ENCODE measurements at places on chromosomes 2 and 18. TPM values are rescaled to one million over a fixed set of nuclear protein-coding genes. Genes with fewer than 3 reads are reported as not detected.

DNA sequence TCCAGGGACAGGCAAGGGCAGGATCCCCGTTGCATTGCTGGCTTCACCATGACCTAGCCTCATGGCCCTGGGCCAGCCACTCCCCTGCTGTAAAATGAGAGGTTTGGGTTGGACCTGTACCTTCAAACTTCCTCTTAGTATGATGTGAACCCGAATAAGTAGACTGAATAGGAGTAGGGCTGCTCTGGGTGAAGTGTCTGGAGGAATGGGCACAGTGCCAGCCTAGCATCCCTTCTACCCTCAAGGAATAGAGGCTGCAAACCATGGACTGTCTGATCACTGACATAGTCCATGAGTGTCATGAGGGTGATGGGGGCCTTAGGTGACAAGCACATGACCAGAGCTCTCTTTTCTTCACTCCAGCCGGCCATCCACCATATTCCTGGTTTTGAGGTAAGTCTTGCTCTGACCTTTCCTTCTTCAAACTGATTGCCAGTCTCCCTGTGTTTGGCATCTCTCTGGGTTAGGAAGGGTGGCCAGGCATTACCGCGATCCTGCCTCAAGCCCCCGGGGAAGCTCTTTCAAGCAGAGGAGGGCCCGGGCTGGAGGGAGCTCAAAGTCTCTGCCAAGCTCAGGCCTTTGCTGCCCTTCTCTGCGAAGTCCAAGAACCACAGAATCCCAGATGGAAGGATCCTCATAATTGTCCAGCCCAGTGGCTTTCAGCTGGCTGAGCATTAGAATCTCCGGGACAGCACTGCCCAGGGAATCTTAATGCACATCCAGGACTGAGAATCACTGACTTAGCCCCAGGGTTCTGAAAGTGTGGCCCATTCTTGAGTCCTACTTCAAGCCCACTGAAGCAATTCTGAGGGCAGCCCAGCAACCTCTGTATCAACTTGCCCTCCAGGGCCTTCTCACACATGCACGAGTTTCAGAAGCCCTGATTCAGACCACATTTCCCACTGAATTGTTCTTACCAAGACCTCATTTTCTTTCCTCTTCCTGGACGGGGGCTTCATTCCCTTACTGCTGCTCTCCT, 148.1 kb downstream of the DYSF start:
- no peak for DNase-seq

- DNase-seq: no peak
Observed at GRCh38 chr2:225637259-225637658, 237.7 kb downstream of the NYAP2 start.

DNA sequence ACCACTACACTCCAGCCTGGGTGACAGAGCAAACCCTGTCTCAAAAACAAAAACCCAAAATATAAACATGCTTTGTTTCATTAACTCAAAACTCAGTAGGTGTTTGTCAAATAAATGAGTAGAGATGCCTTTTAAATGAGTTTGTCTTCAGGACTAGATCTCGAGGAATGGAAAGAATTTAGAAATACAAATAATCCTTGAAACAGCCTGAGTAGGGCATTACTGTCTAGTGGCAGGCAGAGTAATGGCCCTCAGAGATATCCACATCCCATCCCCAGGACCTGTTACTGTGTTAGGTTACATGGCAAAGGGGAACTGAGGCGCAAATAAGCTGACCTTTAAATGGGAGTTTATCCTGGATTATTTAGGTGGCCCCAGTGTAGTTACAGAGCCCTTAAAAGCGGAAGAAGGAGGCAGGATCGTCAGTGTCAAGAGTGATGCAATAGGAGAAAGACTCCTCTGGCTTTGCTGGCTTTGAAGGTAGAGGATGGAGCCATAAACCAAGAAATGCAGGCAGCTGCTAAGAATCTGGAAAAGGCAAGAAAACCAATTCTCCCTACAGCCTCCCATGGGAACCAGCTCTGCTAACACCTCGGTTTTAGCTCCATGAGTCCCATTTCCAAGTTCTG, 63.0 kb downstream of the CABLES1 start:
- DNase-seq: no peak

DNA sequence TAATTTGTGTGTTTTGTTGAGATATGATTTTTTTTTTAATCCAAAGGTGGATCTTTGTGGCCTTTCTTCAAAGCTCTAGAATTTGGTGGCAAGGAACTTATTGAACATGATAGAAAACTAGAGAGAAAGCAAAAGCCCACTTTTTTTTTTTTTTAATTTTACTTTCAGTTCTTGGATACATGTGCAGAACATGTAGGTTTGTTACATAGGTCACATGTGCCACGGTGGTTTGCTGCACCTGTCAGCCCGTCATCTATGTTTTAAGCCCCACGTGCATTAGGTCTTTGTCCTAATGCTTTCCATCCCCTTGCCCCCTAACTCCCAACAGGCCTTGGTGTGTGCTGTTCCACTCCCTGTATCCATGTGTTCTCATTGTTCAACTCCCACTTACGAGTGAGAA, 135.9 kb downstream of the RHBDD1 start:
- DNase-seq: no peak

- DNase-seq: no peak
Observed at GRCh38 chr18:3867864-3868311, 417.9 kb downstream of the TGIF1 start.

GRCh38 chr18:6571239-6571602, 156.5 kb upstream of the L3MBTL4 start:
- DNase-seq: no peak

Gene HAAO
- 14.1 TPM for total RNA-seq

Gene DUSP2
- total RNA-seq: 2.6 TPM

Gene POTEC
- not detected for total RNA-seq

Gene SIX2
- 1.2 TPM for total RNA-seq

Gene LHCGR
- total RNA-seq: not detected

Gene EDAR
- total RNA-seq: 0.96 TPM

Gene UGT1A3
- 20.8 TPM for total RNA-seq
